ENCODE measurements at places on chromosomes 12 and 14.

DNA sequence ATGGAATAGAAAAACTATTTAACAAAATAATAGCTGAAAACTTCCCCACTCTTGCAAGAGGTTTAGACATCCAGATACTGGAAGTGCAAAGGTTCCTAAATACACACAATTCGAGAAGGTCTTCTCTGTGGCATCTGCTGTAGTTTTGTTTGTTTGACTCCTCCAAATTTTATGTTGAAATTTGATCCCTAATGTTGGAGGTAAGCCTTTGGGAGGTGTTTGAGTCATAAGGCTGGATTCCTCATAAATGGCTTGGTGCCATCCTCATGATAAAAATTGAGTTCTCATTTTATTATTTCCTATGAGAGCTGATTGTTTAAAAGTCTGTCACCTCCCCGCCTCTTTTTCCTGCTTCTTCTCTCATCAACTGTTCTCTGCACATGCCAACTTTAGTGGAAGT, 182.7 kb downstream of the MYRFL start:
- no peak for DNase-seq

GRCh38 chr14:98684468-98684867, 587.5 kb downstream of the BCL11B start:
- no peak for DNase-seq

GRCh38 chr14:48580692-48581091, 905.3 kb upstream of the MDGA2 start:
- DNase-seq, result no peak

DNA sequence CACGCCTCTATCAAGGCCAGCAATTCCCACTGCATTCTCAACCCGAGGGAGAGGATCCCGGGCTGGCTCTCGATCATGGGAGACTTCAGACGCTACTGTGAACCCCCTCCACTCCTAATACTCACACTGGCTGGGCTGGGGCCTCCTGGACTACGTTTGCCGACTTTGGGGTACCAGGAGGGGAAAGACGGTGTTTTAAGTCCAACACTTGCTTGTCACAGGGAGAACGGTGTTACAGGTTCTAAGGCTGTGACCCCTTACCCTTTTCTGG, 463 bp downstream of the NACA start:
- DNase-seq, result no peak

- DNase-seq, result no peak
These were observed 64.7 kb downstream of the TMCC3 start for GRCh38 chr12:94585626-94586025.

DNA sequence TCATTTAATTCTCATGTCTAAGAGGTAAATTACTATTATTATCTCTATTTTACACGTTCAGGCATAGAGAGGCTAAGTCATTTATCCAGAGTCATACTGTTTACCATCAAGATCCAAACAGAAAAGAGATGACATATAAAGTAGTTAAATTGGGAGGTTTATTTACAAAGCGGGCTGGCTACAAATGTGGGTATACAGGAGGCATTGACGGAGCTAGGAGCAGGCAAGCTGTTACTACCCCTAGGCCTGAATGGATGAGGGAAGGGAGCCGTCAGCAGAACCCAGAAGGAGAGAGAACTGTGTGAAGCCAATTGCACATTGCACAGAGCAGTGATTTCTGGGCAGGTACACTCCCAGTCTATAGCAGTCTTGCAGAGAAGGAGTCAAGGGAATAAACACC, 39.8 kb downstream of the DACT1 start:
- no peak for DNase-seq

- DNase-seq, result no peak
These were observed 1.2 kb upstream of the SRGAP1 start for GRCh38 chr12:63843254-63843720.

- no peak for DNase-seq
These were observed 67.2 kb downstream of the NOS1 start for GRCh38 chr12:117294189-117294603.

DNA sequence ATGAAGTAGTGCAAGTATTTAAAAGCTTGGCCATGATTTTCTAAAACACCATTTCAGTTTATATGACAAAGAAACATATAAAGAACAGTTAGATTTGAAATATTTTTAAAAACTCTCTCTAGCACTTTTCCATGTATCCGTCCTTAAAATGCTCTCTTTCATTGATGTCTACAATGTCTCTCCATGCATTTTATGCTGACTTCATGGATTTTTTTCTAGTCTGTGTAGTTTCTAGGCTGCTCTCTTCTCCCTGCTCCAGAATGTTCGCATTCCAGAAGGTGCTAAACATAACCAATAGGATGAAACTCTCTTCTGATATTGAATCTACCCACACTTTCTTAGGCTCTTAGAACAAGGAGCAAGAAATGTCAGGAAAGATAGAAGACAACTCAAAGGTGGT, 124.8 kb downstream of the PLCZ1 start:
- no peak for DNase-seq

- DNase-seq, result no peak
These were observed 162.4 kb downstream of the C12orf75 start for GRCh38 chr12:105492591-105493545.

DNA sequence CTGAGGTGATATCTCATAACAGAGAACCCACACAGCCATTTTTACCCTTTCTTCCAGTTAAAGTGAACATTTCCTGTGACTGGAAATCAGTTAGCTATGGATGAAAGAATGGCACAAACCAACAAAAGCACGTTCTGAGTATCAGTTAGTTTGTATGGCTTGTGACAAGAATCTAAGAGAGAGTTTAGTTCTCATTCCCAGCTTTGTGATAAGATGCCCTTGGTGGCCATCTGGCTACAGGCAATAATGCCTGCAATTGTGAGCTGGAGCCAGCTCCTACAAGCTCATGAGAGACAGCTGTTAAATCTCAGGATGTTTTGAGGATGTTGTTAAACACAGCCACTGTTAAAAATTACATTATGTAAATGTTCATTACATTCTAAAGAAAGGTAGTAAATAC, 122.0 kb upstream of the FRMD6 start:
- no peak for DNase-seq

GRCh38 chr12:124764870-124765580, 98.6 kb downstream of the SCARB1 start:
- no peak for DNase-seq

- DNase-seq, result no peak
These were observed 7.6 kb upstream of the ORAI1 start for GRCh38 chr12:121618659-121619233.

DNA sequence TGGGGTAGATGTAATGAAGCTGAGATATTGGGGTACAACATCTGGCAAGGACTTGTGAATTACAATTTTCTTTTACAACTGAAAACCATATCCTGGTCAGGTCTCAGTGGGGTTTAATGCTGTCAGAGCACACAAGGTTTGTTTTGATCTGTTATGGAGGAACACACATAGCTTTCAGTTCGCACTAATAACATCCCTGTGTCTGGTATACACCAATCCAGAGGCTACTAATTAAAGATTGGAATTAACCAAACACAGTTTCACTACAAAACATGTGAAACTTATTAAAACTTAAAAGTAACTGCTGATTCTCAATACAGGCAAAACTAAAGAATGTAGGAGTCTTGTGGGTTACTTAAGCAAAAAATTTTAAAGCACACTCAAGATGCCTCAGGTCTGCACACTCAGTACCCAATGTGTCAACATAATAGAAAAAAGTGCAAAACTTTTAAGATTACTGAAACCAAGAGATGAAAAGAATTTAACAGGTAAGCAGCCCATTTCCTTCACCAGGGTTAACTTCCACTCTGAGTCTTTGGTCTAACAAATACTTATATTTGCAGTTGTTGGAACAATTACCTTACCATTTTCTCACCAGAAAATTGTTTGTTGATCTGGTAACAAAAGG, 77.4 kb downstream of the LLPH start:
- DNase-seq, result no peak
